ENCODE measurements at places on chromosomes 1 and 21.
A peak's percentile ranks its signal among the peaks of the same experiment; 100 is the strongest.

- no peak for DNase-seq
These were observed 210.6 kb downstream of the RHOU start for GRCh38 chr1:228945885-228946284.

DNA sequence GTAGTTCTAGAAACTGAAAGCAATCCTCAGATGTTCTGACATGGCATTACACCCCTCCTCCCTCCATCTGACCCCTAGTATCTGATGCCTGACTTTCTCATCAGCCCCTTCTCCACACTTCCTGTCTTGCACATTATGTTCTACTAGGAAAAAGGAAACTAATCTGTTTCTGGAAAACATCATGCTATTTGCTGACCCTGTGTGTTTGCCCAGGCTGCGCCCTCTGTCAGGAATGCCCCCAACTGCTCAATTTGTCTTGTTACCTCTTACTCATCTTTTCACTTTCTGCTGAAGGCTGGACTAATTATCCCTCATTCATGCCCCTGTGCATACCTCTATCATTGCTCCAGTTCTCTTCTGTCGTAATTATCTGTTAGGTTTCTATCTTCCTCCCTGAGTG, 37.5 kb upstream of the DAB1 start:
- DNase-seq: no peak

GRCh38 chr1:117707371-117707770, 101.5 kb downstream of the TENT5C start:
- no peak for DNase-seq

GRCh38 chr1:157193702-157194391, 55.7 kb upstream of the ETV3 start:
- peak; percentile 59 for DNase-seq

DNA sequence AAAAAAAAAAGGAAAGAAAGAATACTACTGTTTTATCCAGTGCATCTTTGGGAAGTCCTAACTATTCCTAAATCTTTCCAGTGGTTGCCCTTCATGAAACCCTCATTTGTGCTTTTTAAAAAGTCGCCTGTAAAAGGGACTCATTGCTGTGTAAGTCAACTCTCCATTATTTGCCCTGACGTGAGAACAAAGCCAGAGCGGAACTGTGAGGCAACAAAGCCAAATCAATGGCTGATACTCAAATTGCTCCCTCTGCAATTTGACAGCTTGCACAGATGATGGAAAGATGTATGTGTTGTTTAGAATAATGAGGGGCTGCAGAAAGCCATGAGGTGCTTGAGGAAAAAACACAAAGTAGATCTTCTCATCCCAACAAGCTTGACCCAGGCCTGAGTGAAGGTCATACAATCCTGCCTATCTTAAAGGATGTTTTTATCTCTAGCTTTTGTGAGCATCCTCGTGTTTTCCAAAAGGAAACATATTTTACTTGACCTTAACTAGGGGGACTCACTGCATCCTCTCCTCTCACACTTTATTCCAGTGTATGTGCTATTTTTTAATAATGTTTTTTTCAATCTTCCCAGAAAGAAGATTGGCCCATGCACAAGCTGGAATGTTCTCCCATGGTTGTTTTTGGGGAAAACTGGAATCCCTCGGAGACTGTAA, 33.4 kb downstream of the SMYD2 start:
- DNase-seq: no peak

DNA sequence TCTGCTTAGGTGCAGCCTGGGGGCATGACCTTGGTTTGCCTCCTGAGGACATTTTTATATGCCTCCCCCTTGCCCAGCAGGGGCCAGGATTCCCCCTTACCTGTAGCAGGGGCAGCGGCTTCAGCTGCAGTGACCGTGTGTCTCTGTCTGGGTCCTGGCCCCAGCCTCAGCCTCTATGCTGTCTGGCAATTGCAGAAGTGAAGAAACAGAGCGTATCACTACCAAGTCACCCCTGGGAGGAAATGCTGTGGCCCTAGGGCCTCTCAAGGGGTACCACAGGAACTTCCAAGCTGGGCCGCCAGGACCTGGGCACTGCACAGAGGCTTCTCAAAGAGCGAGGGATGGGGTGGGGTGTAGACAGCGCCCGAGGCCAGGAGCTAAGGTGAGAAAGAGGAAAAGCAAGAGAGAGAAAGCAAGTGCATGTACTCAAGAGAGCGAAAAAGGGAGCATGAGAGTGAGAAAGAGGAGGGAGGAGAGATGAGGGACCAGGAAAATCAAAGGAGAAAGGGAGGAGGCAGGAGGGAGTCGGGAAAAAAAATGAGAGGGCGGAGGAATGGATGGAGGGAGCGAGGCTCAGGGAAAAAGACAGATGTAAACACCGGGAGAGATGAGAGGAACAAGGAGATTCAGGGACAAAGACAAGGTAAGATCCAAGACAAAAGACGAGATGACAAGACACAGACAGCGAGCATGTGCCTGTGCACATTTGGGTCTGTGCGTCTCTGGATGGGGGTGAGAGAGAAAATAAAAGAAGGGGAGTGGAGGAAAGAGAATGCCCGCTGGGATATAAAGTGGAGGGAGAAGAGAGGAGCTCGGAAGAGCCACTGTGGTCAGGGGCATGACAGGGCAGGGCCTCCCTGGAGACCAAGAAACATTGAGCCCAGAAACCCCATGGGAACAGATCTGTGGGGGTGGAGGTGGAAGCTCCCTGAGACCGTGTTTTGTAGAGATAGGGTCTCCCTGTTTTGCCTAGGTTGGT, at the start of gene PTAFR:
TSS of gene PTAFR (minus strand) at position 199 of the 979 bp plus-strand sequence. CDS start 25,669 bp downstream, outside the sequence.
- no peak for DNase-seq

DNA sequence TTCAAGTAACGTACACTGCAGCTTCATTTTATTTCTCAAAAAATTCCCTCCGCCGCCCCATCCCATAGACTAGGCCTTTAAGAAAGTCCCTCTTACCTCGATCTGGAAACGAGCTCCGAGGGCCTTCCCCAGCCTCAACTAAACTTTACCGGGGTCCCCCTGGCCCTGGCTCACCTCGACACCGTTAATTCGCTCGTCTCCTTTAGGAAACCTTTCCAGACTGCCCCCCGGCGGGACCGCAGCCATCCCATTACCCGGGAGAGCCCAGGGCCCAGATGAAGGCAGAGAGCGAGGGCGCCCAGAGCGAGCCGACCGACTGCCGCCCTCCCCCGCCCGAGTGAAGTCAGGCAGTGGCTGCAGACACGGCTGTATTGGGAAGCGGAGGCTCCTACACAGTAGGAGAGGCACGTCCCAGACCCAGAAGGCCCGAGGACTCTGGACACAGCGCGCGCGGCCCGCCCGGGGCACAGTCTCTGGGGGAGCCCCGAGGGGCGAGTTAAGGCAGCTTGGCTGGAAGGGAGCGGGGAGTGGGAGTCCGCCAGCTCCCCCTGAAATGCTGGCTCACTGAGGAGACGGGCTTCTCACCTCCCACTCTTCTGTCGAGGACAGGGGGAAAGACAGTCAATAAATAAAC, 14.6 kb downstream of the SEMA6C start:
- DNase-seq: no peak

DNA sequence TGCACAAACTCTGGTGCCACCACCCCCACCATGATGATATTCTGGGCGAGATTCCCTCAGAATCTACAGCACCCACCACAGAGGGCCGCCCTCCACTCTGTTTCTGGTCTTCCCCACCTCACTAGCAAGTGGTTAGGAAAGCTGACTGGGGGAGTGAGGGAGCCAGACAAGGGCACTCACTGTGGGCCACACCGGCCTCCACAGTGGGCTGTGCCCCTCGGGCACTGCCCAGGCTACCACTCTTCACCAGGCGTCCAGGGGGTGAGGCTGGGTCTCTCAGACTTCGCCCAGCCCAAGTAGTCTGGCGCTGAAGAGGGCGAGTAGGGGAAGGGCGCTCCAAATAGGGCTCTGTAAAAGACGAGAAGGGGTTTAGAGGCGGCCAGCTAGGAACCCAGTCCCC, 11.2 kb upstream of the GATAD2B start:
- no peak for DNase-seq

- DNase-seq: no peak
These were observed 55.1 kb downstream of the RGS13 start for GRCh38 chr1:192691041-192691440.

GRCh38 chr1:63352736-63353135, 14.7 kb upstream of the ALG6 start:
- no peak for DNase-seq

- DNase-seq: no peak
These were observed 61.4 kb upstream of the HTR1D start for GRCh38 chr1:23278717-23279116.

DNA sequence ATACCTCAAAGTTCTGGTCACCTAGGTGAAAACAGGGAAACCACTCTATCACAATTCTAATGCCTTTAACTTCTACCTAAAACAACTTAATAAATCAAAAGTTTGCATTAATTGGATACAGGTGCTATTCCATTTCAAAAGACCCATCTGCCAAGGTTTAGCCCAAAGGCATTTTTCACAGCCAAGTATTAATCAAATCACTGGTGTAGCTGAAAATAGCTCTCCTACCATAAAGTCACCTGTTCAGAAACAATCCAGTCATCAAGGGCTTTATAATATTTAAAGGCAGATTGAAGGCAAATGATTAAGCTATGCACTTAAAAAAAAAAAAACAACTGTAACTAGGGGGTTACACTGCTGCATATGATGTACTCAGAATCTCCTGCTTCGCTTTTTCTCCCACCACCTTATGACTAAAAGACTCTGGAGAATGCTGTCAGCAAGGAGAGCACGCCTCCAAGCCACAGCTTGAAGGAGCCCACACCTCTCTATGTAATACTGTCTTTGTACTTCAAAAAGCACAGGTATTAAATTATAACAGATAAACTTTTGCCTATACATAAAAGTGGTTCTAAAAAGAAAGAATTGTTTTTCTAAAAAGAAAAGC, 20.5 kb downstream of the KIAA0319L start:
- no peak for DNase-seq

DNA sequence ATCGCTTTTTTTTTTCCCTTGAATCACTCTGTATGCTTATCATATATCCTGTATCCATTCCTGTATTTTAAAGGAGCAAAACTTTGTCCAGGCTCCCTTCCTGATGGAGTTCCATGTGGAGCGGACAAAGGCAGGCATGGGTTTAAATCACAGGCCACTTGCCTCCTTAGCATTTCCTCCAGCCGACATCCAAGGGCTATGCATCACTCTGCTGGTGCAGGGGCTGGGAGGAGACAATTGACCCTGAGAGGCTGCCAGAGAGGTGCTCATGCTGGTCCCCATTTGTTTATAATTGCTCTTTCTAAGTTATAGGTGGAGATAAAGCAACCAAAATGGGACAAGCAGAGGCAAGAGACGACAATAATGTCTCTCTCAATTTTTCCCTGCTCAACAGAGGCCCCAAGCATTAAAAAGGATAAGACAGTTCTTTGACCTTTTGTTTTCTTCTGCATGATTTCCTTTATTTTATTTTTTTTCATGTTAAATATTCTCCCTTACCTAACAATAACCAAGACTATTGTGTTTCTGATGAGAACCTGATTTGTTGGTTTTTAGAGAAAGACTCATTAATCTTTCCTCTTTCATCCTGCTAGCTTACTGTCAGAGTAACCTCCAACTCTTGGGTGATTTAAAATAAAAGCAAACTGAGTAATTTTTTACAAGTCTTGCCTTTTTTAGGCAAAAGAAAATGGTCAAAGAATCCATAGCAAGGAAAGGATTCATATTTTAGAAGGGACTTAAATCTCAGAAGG, 353.7 kb downstream of the ADGRL2 start:
- DNase-seq: no peak

GRCh38 chr21:42544544-42544943, 30.9 kb downstream of the SLC37A1 start:
- no peak for DNase-seq

DNA sequence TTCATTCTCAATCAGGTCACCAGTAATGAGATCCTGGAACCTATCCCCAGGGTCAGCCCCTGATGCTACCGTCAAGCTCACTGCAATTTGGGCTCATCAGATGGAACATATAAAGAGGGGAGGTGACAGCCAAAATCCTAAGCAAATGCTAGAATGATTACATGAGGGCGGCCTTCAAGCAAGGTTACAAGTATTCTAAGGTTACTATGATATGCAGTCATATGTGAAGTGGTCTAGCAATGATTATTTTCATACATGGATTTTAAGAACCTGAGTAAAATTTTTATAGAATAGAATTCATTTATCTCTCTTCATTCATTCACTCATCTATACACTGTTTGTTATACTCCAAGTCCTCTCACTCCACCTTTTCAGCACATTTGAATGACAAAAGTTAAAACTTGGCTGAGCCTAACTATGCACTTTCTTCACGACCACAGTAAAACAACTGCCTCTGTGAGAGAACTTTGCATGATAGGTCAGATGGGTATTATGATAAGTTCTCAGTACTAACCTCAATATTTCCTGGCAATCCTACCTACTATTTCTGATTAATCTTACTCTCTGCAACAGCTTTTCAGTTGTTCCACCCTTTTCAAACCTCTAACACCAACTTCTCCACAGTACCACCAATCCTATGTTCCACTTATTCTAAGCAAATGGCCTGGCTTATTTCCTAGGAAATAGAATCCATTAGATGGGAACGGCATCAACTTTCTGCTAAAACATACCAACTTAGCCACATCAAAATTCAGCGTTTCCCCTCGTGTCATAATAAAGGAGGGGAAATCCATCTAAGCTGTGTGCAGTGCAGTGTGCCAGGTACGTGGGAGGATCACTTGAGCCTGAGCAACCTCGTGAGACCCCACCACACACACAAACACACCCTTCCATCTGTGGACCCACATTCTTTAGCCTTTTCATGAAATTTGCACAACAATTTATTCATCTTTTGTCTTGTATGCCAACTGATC, 32.0 kb downstream of the LHX9 start:
- DNase-seq: peak; percentile 21

GRCh38 chr1:238226810-238227209, 336.1 kb upstream of the ZP4 start:
- DNase-seq: no peak

- no peak for DNase-seq
These were observed 8.3 kb downstream of the GFI1 start for GRCh38 chr1:92478393-92478792.

DNA sequence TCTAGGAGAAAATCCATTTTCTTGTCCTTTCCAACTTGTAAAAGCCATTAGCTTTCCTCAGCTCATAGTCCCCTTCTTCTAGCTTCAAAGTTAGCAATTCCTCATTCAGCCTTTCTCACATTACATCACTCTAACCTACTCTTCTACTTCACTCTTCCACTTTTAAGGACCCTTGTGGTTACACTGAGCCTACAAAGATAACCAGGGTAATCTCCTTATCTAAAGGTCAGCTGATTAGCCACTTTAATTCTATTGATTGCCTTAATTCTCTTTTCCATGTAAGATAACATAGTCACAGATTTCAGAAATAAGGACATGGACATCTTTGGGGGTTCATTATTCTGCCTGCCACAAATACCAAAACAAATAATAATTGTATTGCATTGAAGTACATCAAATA, 8.5 kb upstream of the SPATA6 start:
- DNase-seq: no peak

All from stimulated activated CD4-positive, alpha-beta T cell treated with anti-CD3 and anti-CD28 coated beads, Interleukin-4, amount 100 ng/mL, for 1 hour (primary cell).